Urinary bladder (tissue), 4 donors: ENCODE measurements at places on chromosomes 6 and 20. TPM values are rescaled to one million over a fixed set of nuclear protein-coding genes. Genes with fewer than 3 reads are reported as not detected.

The VNN1 gene
- total RNA-seq, result 0.63 TPM

The MACROD2 gene
- total RNA-seq, result 28.2 TPM

DNA sequence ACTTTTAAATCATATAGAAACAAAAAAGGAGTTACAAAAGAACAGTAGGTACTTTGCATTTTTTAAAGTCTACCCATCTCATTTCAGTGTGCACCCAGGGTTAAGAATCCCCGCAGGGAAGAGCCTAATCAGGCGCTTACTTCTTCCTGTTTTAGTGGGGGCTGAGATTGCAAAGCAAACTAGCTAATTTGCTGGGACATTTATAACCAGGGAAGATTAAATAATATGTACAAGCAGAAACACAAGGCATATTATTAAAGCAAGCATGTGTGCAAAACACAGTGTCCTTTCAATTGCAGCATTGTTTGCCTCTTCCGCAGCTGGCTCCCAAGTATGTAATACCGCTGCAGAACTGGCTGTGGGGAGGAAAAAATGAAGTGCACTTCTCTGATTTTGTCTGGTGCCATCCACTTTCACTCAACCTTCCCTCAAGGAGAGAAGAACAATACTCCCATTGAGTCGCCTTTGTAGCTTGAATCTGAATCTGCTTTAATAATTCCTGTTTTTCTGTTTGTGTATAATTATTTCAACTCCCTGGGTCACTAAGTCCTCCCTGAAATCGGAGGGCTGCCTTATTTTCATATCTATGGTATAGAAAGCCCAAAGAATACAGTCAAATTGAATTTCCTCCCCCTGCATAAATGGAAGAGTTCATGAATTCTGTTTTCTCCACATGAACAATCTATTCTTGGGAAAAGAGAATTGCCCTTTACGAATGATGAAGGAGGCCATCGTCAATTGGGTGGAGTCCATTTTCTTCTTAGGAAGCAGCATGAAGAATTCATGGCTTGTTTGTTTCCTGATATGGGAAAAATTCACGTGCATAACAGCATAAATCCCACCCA, 23.3 kb upstream of the BCAS1 start:
- no peak for DNase-seq

- no peak for DNase-seq
Observed at GRCh38 chr6:41935685-41936072, 5.9 kb downstream of the CCND3 start.

GRCh38 chr6:131851049-131851769, 43.4 kb downstream of the ENPP1 start:
- no peak for DNase-seq

DNA sequence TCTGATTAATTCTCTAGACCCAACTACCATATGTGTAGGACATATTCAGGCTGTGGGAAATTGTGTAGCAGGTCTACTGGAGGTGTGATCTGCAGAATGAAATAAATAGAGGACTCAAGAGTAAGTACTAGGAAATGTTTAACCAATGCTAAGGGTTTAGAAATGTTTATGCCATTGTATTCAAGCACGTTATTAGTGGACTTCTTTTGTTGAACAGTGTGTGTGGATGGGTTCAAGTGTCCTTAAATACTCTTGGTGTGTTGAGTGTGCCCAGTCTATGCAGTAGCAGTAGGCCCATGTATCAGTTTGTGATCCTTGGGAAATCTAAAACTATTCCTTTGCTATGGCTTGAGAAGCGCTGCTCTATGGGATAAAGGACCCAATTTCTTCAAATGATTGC, 112.1 kb downstream of the FARS2 start:
- DNase-seq, result no peak

GRCh38 chr6:55679503-55679902, 100.5 kb upstream of the HMGCLL1 start:
- DNase-seq, result no peak
